ENCODE measurements at places on chromosomes 5 and 9.
A peak's percentile ranks its signal among the peaks of the same experiment; 100 is the strongest.

- no peak for DNase-seq
Measured at GRCh38 chr9:108579757-108580439, 275.9 kb downstream of the ACTL7B start.

GRCh38 chr5:170638454-170639220 lies 134.8 kb downstream of the KCNIP1 start:
- DNase-seq, result peak; percentile 45

- no peak for DNase-seq
Measured at GRCh38 chr5:54304040-54304439, 6.3 kb downstream of the ARL15 start.

- no peak for DNase-seq
Measured at GRCh38 chr5:115396688-115397087, 100.2 kb upstream of the CCDC112 start.

GRCh38 chr5:149724130-149724840 lies 5.8 kb upstream of the PPARGC1B start:
- DNase-seq, result no peak

GRCh38 chr5:149317281-149318048 lies 27.8 kb upstream of the GRPEL2 start:
- DNase-seq, result no peak

DNA sequence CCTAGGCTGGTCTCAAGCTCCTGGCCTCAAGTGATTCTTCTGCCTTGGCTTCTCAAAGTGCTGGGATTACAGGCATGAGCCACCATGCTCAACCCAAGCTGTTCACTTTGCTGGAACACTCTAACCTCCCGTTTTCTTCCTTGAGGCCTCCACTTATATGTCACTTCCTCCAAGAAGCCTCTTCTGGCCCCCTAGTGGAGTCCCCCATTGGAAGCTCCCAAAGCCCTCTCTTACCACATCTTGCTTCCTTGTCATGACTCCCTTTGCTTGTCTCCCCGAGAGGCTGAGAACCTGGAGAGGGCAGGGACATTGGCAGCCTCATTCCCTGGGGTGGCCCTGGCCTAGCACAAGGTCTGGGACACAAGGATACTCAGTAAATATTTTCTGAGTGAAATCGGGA lies 80.8 kb downstream of the PDE6A start:
- DNase-seq, result no peak

DNA sequence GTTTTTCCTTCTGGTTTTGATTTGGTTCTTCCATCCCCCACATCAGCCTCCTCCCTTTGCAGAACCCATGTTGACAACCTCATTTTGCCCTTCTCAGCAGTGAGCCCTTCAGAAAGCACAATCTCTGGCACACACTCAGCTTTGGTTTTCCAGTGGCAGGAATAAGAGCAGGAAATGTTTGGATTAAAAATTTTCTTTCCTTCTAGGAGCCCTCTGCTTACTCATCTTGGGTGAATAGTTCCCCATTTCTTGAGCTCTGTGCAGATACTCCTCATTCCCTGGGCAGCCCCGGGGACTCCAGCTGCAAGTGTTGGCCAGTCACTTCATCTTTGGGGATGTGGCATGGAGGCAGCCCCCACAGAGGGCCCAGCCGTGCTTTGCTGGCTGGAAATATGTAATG lies 170.5 kb downstream of the NR3C1 start:
- no peak for DNase-seq

DNA sequence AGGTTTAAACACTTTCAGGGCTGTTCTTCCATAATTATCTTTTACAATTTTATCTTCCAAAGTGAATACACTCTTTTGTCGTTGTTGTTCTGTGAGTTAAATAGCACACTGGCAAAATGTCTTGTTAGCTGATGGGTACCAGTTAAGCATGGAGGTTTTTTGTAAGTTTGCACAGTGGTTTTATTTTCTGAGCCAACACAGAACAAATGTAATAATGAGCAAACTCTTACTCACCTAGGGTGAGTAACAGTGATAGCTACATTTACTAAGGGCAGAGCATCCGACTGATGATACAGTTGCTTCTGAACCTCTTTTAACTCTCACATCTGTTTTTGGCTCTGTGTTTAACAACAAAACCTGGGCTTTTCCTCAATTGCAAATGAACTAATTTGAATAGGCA lies 103.2 kb downstream of the CTNND2 start:
- DNase-seq, result no peak

DNA sequence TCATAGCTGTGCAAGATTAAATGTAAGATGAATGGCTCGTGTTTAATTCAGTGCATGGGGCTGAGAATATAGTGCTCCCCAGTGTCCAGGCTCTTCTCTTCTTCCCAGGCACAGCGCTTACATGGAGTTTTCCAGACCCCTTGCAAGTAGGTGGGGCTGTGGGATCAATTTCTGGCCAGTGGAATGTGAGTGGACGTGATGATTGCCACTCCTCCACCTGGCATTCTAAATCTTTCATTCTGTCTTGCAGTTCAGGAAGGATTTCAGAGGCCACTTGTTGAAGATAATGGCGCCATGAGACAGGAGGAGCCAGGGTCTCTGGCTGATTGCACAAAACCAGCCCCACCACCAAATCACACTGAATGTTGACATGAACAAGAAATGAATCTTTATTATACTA lies 7.2 kb upstream of the PIP5K1B start:
- DNase-seq, result no peak

- DNase-seq, result no peak
Measured at GRCh38 chr9:76878933-76879332, 27.0 kb downstream of the PRUNE2 start.

GRCh38 chr5:35158622-35159369 lies 71.5 kb downstream of the PRLR start:
- DNase-seq, result no peak

GRCh38 chr9:124621371-124622328 lies 114.5 kb upstream of the NR5A1 start:
- DNase-seq, result no peak

GRCh38 chr5:78985725-78986223 lies 664 bp upstream of the ARSB start:
- no peak for DNase-seq

GRCh38 chr9:26662476-26662875 lies 230.1 kb downstream of the CAAP1 start:
- DNase-seq, result no peak

- DNase-seq, result no peak
Measured at GRCh38 chr5:141878186-141878710, at the start of gene PCDH1. TSS of gene PCDH1 (minus strand) at chr5:141878410. CDS start at chr5:141878262, 148 bp downstream.

DNA sequence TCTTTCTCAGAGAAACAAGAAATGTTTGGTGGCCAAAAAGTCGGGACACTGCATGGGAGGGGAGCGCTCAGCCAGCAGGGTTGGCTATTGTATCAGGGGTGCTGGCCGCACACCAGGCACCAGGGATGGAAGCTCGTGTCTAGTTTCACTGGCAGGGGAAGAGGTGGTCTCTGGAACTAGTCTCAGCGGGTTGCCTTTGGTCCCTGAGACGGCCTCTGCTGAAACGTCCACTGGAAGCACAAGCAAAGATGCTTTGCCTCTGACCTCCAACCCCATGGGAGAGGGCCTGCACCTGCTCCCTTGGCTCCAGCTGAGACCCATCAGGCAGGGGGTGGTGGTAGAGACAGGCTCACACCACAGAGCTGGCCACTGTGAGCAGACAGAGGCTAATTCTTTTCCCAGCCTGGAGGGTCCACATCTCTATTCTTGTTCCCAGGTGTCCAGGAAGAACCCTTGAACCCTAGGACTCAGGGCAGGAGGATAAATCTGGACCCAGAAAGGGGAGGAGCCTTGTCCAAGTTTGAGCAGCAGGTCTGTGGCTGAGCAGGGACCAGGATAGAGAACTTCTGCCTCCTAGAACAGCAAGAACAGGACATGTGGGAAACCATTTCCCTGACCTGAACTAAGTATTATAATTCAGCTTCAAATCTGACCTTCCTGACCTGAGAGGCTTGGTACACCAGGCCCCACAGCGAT lies 102.6 kb downstream of the RGS3 start:
- DNase-seq, result no peak

- DNase-seq, result no peak
Measured at GRCh38 chr5:149893403-149893931, 51.1 kb downstream of the PDE6A start.

DNA sequence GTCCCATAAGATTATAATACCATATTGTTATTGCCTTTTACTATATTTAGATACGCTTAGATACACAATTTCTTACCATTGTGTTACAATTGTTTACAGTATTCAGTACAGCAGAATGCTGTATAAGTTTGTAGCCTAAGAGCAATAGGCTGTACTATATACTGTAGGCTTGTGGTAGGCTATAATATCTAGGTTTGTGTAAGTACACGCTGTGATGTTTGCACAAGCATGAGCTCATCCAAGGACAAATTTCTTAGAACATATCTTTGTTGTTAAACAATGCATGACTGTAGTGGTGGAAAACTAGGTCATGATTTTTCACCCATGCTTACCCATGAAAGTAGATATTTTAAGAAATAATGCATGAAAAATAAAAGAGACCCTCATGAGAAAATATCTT lies 509.4 kb upstream of the CDH18 start:
- DNase-seq, result no peak

- DNase-seq, result no peak
Measured at GRCh38 chr5:33283243-33283642, 157.5 kb upstream of the TARS1 start.

GRCh38 chr9:107218829-107219485 lies 64.1 kb upstream of the RAD23B start:
- DNase-seq, result no peak

DNA sequence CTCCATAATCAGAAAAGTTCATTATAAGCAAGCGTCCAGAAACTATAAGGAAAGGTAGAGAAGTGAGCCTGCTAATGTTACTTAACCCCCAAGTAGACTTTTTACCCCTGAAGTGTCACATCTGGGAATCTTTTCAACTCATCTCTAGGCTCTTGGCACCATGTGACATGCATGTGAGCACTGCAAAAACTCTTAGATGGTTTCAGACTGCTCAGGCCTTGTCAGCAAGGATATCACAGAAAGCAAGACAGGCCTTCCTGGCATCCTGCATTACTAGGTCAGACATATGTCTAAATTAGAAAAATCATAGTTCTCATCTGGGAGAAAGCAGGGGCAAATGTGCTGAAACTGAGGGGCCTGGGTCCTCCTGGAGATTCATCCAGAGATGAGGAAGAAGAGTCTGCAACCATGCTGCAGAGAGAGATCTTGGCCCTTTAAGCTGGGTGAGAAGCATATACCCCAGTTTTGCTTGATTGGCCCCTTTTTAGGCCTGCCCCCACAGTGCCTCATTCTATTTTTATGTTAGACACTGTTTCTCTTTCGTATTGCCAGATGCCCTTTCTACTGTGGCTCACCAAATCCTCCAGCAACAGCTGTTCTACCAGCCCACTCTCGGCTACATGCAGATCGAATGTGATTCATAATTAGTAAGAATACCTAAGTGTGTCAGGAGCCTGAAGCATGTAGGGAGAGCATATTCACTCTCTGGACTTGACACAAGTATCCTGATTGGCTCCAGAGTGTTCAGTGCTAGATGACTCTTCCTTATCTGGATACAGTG lies 19.0 kb downstream of the TMEM8B start:
- DNase-seq, result no peak

- DNase-seq, result no peak
Measured at GRCh38 chr9:93007529-93008058, 50.9 kb upstream of the SUSD3 start.

DNA sequence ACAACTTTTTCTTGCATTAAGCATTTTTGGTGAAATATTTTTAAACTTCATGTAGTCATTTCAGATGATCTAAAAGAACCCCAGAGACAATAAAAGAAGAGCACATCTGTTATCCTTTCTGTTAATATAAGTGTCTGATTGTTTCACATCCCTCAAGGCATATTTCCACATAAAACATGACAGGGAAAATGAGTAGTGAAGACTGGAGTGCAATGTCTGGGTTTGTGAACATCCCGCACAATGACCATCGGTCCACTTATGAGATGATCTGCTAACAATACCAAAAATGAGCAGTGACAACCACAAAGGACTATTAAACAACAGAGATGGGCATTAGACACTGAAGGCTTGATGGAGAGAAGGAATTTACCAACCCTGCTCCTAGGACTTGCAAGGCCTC lies 209.1 kb downstream of the NR2F1-AS1 start:
- DNase-seq, result no peak

DNA sequence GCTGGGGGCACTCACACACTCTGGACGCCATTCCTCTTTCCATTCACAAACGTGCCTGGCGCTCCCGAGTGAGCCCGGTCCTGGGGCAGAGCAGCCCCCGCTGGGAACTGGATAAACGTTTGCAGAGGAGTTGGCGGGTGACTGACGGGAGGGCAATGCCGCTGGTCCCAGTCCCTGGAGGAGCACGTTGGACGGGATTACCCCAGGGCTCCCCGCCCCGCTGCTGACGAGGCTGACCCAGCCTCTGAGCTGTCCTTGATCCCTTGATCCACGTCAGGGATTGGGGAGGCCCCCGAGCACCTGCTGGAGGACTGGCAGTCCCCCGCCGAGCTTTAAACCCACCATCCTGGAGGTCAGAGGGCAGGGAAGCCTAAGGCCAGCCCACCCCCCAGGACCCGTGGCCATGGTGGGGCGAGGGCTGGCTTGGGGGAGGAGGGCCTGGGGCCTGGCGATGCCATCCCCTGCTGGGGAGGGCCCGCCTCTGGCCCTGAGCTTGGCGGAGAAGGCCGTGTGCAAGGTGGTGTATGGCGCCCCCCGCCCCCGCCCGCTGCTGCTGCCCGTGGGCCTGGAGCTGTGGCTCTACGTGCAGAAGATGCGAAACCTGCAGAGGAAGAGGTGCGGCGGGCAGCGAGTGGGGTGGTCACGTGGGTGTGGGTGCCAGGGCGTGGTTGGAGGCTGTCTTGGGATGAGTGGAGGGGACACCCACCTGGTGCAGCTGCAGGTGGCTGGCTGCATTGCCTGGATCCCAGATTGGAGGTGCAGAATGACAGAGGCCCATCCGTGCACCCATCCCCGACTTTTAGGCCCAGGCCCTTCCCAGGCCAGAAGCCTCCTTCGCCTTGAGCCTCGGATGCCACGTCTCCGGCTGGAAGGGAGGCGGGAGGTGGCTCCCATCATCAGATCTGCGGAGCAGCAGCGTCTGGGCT lies 4.5 kb downstream of the GPSM1 start:
- DNase-seq, result no peak

DNA sequence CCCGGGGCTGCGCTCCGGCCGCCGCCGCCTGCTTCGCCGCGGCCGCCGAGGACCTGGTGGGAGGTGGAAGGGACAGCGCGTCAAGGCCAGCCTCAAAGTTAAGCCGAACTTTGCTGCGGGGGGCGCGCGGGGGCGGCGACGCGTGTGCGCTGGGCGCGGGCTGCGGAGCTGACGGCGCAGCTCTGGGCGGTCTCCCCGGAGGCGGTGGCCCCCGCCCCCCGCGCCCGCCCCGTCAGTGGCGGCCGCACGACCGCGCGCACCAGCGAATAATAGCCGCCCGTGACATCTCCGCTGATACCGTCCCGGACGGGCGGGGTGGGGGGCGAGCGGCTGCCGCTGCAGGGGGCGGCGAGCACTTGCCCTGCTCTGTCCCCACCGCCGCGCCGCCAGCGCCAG lies 579 bp upstream of the FAM78A start:
- no peak for DNase-seq

GRCh38 chr9:112719696-112720095 lies 1.8 kb upstream of the INIP start:
- DNase-seq, result no peak

- no peak for DNase-seq
Measured at GRCh38 chr5:96984506-96985192, 48.8 kb downstream of the LNPEP start.
